ENCODE measurements at places on chromosomes 12 and 14. TPM values are rescaled to one million over a fixed set of nuclear protein-coding genes. Genes with fewer than 3 reads are reported as not detected.

GRCh38 chr12:43148691-43149090 lies 403.3 kb downstream of the ADAMTS20 start:
- no peaks in the 10 kb centered on the region for H3K27me3 ChIP-seq
- no peaks in the 10 kb centered on the region for H3K36me3 ChIP-seq
- no peak for DNase-seq
- H3K4me3 ChIP-seq, result no peak overlapping the region
- H3K4me1 ChIP-seq, result no peaks in the 10 kb centered on the region
- H3K27ac ChIP-seq, result no peak overlapping the region

DNA sequence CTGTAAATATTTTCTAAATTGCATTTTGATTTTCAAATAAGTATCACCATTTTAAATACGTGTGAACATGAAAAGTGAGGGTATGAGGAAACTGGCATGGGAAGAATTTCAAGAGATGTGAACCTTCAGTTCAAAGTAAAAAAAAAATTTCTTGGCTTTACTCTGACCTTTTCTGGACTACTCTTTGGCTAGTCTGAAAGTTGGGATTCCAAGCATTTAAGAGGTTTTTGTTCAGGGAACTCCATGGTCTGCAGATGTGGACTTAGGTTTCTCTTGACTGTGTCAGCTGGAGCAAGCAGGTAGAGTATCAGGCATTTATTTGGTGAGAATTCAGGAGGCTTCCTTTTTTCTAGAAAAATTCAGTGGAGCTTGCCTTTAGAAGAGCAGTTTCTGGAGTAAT lies 311.6 kb downstream of the LRIG3 start:
- no peaks in the 10 kb centered on the region for H3K27me3 ChIP-seq
- no peak overlapping the region for H3K27ac ChIP-seq
- H3K4me1 ChIP-seq, result no peaks in the 10 kb centered on the region
- H3K36me3 ChIP-seq, result no peaks in the 10 kb centered on the region
- H3K4me3 ChIP-seq, result no peak overlapping the region

DNA sequence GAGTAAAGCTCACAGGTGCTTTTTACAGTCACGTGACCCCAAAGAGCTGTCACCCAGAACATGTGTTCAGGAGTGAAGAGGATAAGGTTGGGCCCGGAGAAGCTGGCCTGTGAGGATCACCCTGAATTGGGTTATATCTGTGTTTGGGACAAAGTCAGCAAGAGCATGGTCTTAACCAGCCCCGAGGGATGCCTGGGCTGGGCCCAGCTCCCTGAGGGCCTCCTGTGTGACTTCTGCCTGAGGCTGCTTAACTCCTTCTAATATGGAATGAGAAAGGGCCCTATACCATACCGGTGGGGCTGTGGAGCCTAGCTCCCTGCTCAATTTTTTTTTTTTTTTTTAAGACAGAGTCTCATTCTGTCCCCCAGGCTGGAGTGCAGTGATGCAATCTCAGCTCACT lies 2.5 kb downstream of the CDCA4 start:
- peaks cover 88% of the 10 kb centered on the region for H3K4me1 ChIP-seq
- no peaks in the 10 kb centered on the region for H3K27me3 ChIP-seq
- DNase-seq, result no peak
- no peak overlapping the region for H3K4me3 ChIP-seq
- no peak overlapping the region for H3K27ac ChIP-seq
- H3K36me3 ChIP-seq, result no peaks in the 10 kb centered on the region

DNA sequence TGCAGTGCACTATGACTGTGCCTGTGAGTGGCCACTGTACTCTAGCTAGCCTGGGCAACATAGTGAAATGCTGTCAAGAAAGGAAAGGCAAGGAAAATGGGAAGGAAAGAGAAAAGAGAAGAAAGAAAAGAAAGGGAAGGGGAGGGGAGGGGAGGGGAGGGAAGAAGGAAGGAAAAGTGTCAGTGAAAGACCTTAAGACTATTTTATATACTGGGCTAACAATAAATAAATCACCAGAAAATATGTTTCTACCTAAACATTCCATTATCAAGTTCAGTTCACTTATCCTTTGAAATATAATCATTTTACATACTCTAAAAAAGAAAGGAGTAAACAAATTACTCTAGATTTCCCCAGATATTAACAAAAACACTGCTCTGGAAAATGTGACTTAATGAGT lies 22.1 kb downstream of the COCH start:
- no peak overlapping the region for H3K27ac ChIP-seq
- no peaks in the 10 kb centered on the region for H3K4me1 ChIP-seq
- no peaks in the 10 kb centered on the region for H3K27me3 ChIP-seq
- no peak for DNase-seq
- H3K4me3 ChIP-seq, result no peak overlapping the region
- peaks cover 9% of the 10 kb centered on the region for H3K36me3 ChIP-seq

The KRT81 gene
- not detected for total RNA-seq

- H3K27me3 ChIP-seq, result no peaks in the 10 kb centered on the region
- H3K36me3 ChIP-seq, result no peaks in the 10 kb centered on the region
- no peaks in the 10 kb centered on the region for H3K4me1 ChIP-seq
- no peak overlapping the region for H3K27ac ChIP-seq
Observed at GRCh38 chr12:91846466-91847055, 299.1 kb downstream of the BTG1 start.

DNA sequence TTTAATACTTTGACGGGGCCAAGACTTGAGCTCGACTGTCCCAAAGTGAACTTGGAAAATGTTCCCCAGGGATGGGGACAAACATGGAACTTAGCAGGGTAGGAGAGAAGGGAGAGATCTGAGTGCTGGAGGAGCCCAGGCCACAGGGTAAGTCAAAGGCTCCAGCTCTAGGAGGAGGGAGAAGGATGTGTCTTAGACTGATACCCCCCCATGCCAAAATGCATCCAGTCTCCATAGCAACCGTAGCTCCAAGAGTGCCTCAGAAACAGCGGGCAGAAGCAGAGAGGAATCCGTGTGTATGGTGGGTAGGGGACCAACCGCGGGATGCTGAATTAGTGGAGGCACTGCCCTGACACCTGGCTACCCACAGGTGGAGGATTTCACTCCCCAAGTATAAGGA lies 845 bp upstream of the AGAP2 start:
- peaks cover 34% of the 10 kb centered on the region for H3K4me1 ChIP-seq
- peak; percentile 51 for DNase-seq
- H3K27ac ChIP-seq, result no peak overlapping the region
- no peaks in the 10 kb centered on the region for H3K27me3 ChIP-seq

GRCh38 chr14:51774209-51774608 lies 86.2 kb upstream of the GNG2 start:
- no peaks in the 10 kb centered on the region for H3K27me3 ChIP-seq
- no peak overlapping the region for H3K4me3 ChIP-seq
- no peak overlapping the region for H3K27ac ChIP-seq
- H3K36me3 ChIP-seq, result no peaks in the 10 kb centered on the region
- H3K4me1 ChIP-seq, result no peaks in the 10 kb centered on the region

The DNAJC22 gene
- 0.98 TPM for total RNA-seq

DNA sequence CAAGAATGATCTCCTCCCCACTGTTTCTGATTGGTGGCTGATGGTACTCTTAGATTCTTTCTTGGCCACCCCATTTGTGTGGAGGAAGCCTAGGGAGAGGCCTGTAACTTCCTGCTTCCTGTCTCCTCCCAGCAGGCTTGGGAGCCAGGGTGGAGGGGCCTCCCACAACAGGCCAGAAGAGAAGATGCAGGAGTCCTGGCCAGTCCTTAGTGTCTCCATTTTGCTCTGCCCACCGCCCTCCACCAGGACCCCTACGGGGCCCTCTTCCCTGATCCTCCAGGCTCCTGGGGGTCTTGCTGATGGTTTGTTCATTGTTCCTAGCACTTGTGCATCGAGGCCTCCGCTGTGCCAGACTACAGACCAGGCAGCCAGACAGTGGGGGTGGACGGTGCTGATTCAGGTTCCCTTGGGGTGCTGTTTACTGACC lies 6.8 kb downstream of the TSPAN9 start:
- H3K27ac ChIP-seq, result peak overlapping the region; percentile 65
- H3K36me3 ChIP-seq, result no peaks in the 10 kb centered on the region
- H3K4me3 ChIP-seq, result no peak overlapping the region
- peaks cover 13% of the 10 kb centered on the region for H3K4me1 ChIP-seq
- H3K27me3 ChIP-seq, result no peaks in the 10 kb centered on the region

The TMEM121 gene
- 5.8 TPM for total RNA-seq

The INHBC gene
- total RNA-seq, result not detected

GRCh38 chr12:106234449-106234848 lies 13.4 kb downstream of the CKAP4 start:
- H3K36me3 ChIP-seq, result peaks cover 16% of the 10 kb centered on the region
- no peaks in the 10 kb centered on the region for H3K4me1 ChIP-seq
- no peak for DNase-seq
- H3K4me3 ChIP-seq, result no peak overlapping the region

GRCh38 chr14:76781648-76782051 lies 20.4 kb downstream of the VASH1 start:
- H3K36me3 ChIP-seq, result peaks cover 31% of the 10 kb centered on the region
- peaks cover 4% of the 10 kb centered on the region for H3K4me1 ChIP-seq
- H3K27ac ChIP-seq, result peak overlapping the region; percentile 34
- no peaks in the 10 kb centered on the region for H3K27me3 ChIP-seq
- no peak overlapping the region for H3K4me3 ChIP-seq

DNA sequence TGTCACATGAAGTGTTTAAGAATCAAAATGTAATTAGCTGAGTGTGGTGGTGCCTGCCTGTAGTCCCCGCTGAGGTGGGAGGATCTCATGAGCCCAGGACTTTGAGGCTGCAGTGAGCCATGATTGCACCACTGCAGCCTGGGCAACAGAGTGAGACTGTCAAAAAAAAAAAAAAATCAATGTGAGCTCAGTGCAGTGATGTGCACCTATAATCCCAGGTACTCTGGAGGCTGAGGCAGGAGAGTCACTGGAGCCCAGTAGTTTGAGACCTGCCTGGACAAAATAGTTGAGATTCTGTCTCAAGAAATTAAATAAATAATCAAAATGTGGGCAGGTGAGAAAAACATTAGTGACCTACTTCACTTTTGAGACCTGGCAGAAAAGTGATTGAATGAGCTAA lies 140.0 kb downstream of the MON2 start:
- no peak for DNase-seq
- H3K27me3 ChIP-seq, result no peaks in the 10 kb centered on the region
- H3K27ac ChIP-seq, result no peak overlapping the region
- no peaks in the 10 kb centered on the region for H3K36me3 ChIP-seq
- no peaks in the 10 kb centered on the region for H3K4me1 ChIP-seq
- no peak overlapping the region for H3K4me3 ChIP-seq

The DCN gene
- total RNA-seq, result 11.1 TPM

DNA sequence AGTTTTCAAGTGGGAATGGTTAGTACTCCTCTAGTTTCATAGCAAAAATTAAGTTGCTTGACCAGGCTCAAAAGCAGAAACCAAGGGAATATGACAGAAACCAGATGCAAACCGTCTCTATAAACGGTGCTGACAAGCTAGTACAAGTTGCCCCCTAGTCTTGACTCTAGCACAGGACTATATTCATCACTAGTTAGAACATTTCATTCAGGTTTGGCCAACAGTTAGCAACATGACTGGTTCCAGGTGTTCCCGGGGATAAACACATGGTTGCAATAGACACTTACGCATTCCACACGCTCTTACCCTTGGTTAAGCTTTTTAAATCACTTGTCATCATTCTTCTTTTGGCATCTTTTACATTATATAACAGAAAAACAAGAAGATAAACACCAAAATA lies 103.6 kb downstream of the SCFD1 start:
- H3K4me1 ChIP-seq, result no peaks in the 10 kb centered on the region
- peaks cover 8% of the 10 kb centered on the region for H3K36me3 ChIP-seq
- no peaks in the 10 kb centered on the region for H3K27me3 ChIP-seq
- DNase-seq, result no peak

DNA sequence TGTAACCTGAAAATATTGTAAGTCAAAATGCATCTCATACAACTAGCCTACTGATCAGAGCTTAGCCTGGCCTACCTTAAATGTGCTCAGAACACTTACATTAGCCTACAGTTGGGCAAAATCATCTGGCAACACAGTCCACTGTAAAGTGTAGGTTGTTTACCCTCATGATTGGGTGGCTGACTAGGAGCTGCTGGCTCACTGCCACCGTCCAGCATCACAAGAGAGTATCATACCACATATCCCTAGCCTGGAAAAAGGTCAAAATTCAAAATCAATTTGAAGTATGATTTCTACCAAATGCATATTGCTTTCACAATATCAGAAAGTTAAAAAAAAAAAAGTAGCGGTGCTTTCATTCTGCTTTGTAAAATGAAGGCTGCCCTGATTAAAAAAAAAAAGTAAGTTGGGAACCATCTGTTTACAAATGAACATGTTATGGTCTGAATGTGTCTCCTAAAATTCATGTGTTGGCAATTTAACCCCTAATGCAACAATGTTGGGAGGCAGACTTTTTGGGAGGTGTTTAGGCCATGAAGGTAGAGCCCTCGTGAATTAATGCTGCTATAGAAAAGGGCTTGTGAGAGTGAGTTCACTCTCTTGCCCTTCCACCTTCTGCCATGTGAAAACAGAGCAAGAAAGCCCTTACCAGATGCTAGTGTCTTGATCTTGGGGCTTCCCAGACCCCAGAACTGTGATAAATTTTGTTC lies 211.8 kb downstream of the PPM1H start:
- H3K27ac ChIP-seq, result no peak overlapping the region
- no peaks in the 10 kb centered on the region for H3K36me3 ChIP-seq
- H3K4me3 ChIP-seq, result no peak overlapping the region

DNA sequence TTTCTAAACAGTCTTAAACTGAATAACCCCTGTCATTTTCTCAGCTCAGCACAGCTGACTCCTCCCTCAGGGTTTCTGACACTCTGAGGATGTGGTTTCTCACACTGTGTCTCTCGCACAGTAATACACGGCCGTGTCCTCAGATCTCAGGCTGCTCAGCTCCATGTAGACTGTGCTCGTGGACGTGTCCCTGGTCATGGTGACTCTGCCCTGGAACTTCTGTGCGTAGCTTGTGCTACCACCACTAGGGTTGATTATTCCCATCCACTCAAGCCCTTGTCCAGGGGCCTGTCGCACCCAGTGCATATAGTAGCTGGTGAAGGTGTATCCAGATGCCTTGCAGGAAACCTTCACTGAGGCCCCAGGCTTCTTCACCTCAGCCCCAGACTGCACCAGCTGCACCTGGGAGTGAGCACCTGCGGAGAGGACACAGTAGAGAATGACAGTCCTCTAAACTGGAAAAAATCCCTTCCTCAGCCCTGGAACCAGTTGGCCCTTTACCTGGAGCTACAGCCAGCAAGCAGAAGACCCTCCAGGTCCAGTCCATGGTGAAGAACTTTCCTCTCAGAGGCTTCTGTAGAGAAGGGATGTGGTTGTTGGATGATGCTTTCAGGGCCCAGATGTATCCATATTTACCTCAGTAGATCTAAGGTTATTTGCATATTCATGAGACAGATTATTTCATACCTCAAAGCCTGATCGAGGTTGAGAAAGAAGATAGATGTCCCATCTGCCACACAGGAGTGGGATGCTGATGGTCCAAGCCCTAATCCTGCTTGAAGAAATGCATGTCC lies 984.8 kb downstream of the TMEM121 start:
- no peak for DNase-seq

GRCh38 chr12:32988982-32989381 lies 92.4 kb upstream of the PKP2 start:
- H3K27me3 ChIP-seq, result no peaks in the 10 kb centered on the region
- H3K4me1 ChIP-seq, result no peaks in the 10 kb centered on the region
- no peak overlapping the region for H3K4me3 ChIP-seq

- no peaks in the 10 kb centered on the region for H3K4me1 ChIP-seq
- H3K27me3 ChIP-seq, result no peaks in the 10 kb centered on the region
- no peak overlapping the region for H3K4me3 ChIP-seq
- no peak overlapping the region for H3K27ac ChIP-seq
Observed at GRCh38 chr12:96153131-96153725, 40.9 kb upstream of the ELK3 start.

The CACNA1C gene
- total RNA-seq, result 27.6 TPM

Measured in spleen (tissue), 13 donors.